ENCODE measurements at places on chromosomes 7 and 10.

- no peak for DNase-seq
Measured at GRCh38 chr7:155974186-155974897, 162.1 kb upstream of the SHH start.

GRCh38 chr7:127290801-127291361 lies 38.1 kb upstream of the GRM8 start:
- no peak for DNase-seq

GRCh38 chr7:103343758-103344452 lies 662 bp downstream of the DNAJC2 start:
- peak; percentile 15 for DNase-seq

GRCh38 chr7:158682456-158682855 lies 22.1 kb downstream of the NCAPG2 start:
- peak; percentile 20 for DNase-seq

GRCh38 chr10:12547301-12547771 lies 198.0 kb downstream of the CAMK1D start:
- no peak for DNase-seq

DNA sequence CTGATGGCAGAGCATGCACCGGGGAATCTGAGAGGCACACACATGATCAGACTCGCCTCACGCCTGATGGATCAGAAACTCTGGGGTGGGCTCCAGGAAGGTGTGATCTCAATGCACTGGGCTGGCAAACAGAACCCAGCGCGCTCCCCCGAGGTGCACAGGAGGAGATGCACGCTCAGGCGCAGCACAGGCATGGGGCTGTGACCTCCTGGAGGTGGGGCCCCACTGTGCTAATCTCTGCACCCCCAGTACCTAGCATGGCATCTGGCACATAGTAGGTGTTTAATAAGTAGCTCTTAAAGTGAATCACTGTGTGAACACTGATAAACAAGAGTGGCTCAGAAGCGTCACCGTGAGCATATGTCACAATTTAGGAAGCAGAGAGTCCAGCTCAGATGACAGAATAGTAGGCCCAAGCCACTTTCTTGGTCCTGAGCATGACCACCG lies 57.9 kb downstream of the PROSER2 start:
- DNase-seq = no peak

GRCh38 chr10:119521443-119522204 lies 20.9 kb downstream of the RGS10 start:
- DNase-seq = peak; percentile 84

GRCh38 chr7:1426474-1426873 lies 32.8 kb downstream of the MICALL2 start:
- no peak for DNase-seq

- peak; percentile 30 for DNase-seq
Measured at GRCh38 chr7:138247568-138248333, 171.5 kb downstream of the AKR1D1 start.

- peak; percentile 48 for DNase-seq
Measured at GRCh38 chr7:42093349-42093905, 143.6 kb downstream of the GLI3 start.

- DNase-seq = no peak
Measured at GRCh38 chr10:70650104-70650503, 22.2 kb upstream of the ADAMTS14 start.

- DNase-seq = peak; percentile 19
Measured at GRCh38 chr10:36450380-36450779, 675.0 kb upstream of the ANKRD30A start.

- DNase-seq = no peak
Measured at GRCh38 chr7:105590793-105591192, 9.5 kb upstream of the EFCAB10 start.

GRCh38 chr7:149670288-149670687 lies 103.1 kb downstream of the ZNF467 start:
- peak; percentile 73 for DNase-seq

DNA sequence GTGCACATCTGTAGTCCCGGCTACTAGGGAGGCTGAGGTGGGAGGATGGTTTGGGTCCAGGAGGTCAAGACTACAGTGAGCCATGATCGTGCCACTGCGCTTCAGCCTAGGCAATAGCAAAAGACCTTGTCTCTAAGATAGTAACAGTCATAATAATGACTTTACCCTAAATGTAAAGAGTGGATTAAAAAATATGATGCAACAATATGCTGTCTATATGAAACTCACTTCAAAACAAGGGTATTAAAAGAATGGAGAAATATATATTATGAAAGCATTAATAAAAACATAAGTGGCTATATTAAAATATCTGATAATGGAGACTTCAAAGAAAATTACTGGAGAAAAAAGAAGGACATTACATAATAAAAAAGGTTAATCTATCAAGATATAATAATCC lies 5.7 kb downstream of the GNA12 start:
- no peak for DNase-seq

- DNase-seq = no peak
Measured at GRCh38 chr10:113613977-113614690, 49.7 kb downstream of the NRAP start.

GRCh38 chr7:152344253-152344652 lies 91.5 kb downstream of the KMT2C start:
- no peak for DNase-seq

DNA sequence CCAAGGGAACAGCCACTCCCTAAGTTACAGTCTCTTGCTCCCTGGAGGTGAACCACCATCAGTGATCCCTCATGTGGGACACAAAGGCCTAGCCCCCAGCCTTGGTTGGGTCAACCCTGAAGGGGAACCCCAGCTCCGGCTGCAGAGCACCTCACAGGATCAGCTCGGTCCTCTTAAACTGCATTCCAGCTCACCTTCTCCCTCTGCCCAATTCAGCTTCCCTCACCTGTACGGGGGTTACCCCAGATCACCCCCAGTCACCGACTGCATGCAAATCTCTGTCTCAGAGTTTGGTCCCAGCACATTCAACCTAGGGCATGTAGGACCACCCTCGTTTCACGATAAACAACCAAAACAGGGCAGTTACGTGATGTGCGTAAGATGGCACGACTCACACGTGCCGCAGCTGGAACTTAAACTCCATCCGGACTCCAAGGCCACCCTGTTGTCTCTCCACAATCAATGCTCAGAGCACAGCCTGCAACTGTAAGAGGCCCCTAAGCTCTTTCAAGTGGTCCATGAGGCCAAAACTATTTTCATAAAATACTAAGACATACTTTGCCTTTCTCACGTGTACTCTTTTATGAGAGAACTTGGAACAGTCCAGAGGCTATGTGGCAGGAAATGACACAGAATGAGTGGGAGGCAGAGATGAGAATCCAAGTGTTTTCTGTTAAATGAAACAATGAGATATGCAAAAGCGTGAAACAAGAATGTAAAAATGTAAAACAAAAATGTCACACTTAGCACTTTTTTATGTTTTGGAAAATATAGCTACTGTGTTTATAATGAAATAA lies 285.2 kb downstream of the PTPRN2 start:
- DNase-seq = peak; percentile 17

DNA sequence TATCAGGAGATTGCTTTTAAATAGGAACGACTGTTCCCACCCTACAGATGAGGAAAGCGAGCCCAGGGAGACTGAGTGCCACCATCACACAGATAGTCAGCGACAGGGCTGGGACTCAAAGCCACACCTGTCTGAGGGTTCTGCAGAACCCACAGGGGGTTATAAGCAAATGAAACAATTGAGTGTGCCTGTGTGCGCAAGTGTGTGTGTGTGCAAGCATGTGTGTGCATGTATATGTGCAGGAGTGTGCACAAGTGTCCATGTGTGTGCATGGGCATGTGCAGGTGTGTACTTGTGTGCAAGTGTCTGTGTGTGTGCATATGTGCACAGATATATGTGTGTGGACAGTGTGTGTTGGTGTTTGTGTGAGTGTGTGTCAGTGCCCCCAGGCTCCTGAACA lies 280.2 kb downstream of the GRID1 start:
- no peak for DNase-seq

DNA sequence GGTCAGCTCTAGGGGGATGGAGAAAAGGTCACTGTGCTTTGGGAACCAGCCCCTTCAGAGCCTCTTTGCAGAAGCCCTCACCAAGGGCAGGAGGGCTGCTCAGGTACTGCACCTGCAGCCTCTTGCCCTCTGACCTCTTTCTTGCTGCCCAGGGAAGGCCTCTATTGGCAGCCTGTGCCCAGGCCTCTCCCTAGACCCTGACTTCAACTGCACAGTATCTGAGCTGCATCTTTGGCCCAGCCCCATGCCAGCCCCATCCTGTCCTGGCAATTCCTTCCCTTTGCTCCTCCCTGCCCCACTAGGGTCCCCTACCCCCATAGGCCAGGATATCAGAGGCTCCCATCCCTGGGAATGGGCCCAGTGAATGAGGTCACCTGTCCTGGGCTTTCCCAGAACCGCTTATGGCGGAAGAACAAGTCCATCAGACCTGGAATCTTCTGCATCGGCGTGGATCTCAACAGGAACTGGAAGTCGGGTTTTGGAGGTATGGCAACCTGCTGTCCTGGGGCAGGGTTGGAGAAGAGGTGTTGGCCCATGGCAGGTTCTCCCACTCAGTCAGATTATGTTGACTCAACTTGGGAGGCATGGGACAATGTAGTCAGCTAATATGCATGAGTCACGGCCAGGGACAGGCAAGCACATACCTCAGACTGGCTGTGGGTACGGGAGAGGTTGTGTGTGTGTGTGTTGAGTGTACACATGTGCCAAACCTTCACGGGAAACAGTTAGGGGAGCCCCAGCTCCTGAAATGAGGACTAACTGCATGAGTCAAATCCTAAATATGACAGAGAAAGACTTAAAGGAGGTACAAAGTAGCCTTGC lies 17.1 kb upstream of the CPA1 start:
- peak; percentile 96 for DNase-seq

GRCh38 chr7:9870674-9871073 lies 1103.0 kb upstream of the PHF14 start:
- no peak for DNase-seq
